ENCODE measurements at places on chromosomes 6 and 20.

DNA sequence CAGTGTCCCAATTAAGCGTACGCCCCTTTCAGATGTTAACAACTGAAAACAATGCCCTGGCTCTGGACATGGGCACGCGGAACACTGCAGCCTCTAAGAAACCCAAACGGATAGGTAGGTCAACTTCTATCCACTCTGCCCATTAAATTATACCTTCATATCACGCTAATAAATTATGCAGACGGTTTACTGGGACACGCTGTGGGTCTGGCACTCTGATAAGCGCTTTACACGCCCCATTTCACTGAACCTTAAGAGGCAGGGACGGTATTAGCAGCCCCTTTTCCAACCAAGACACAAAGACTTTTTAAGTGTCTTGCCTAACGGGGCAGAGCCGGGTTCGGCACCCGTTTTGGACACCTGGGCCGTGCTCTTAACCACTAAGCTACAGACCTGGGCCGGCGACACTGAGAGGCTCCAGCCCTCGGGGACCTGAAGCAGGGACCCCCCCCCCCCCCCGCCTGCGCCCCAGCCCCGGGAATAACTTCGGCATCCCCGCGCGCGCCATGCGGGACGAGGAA, 744 bp downstream of the STAU1 start:
- peak; percentile 43 for DNase-seq

GRCh38 chr6:16409531-16410441, 171.4 kb downstream of the GMPR start:
- DNase-seq = peak; percentile 28

DNA sequence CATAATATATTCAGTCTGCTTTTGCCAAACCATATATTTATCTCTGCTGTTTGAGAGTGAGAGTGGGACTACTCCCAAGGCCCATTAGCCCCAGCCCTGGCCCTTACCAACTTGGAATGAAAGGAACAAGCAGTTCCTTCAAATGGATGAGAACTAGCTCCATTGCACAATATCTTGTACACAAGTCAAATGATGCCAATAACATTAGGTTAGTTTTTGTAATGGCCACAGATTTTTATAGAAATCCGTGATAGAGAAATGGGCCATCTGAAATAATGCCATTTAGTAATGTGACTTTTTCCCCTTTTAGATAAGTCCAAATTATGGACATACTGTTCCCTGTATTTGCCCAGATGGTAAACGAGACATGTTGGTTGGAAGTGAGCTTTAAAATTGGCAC, 117.0 kb downstream of the MAP3K7 start:
- no peak for DNase-seq

- no peak for DNase-seq
These were observed 608.2 kb downstream of the PRKN start for GRCh38 chr6:162119341-162119740.

DNA sequence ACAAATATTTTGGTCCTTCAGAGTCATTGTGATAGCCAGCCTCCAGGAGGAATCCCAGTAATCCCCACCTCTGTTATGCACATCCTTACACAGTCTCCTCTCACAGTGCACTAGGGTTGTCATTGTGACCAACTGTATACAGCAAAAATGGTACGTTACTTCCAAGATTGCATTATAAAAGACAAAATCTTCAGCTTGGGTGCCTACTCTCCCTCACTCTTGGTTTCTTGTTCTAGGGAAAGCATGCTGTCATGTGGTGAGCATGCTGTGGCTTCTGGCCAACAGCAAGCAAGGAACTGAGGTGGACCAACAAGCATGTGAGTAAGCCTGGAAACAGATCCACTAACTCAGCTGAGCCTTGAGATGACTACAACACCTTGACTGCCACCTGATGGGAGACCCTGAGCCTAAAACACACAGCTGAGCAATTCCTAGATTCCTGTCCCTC, 130.1 kb upstream of the DST start:
- DNase-seq = no peak

DNA sequence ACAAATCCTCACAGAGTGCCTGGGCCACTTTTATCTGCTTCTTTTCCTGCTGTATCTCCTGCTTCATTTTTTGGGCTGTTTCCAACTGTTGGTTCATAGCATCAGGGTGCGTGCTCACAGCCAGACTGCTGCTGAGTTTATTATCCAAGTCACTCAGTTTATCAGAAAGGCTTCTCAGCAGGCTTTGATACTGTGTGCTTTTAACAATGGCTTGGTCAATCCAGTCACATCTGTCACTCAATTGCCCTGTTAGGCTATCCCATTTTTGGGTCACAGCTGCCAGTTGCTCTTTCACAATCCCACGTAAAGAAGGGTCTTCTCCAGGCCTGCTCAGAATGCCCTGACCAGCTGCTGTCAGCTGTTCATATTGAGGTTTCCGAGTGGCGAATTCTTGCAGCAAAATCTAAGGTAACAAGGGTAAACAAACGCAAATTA, 87.2 kb downstream of the DST start:
- DNase-seq = no peak

DNA sequence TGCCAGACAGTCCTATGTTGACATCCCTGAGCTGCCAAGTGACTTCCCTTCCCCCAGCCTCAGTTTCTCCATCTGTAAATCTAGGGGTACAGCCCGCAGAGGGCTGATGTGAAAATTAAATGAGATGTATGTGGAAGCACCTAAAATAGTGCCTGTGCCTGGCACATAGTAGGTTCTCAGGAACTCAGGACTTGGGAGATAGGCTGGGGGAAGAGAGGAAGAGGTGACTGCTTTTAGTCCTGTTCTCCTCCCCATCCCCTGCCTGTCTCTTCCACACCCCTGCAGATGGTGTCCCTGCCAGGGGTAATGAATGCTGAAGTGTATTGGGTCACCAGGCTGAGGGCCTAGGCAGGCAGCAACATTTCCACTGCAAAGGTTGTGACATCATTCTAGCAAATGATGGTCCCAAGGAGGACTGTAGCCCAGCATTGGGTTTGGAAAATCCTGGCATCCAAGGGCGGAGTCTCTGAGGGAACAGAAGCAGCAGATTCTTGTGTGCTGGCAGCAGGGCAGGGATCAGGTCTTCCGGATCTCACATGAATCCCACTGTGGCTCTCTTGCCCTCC, 1.8 kb downstream of the SNPH start:
- DNase-seq = no peak

DNA sequence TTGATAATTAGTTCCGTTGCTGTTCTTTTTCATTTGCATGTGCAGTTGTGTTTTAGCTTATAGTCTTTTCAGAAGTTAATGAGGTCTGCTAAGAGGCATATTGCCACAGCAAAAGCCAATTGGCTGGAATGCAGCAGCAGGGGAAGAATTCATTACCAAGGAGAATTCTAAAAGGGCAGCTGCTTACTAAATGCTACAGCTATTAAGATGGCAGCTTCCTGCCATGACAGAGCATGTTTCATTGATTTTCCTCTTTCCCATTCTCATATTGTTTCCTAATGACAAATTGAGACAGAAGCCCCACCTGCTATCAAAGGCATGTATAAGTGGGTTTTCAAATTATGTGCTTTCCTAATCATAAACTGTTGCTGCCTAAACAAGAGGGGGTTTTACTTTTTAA, 66.6 kb downstream of the CLVS2 start:
- no peak for DNase-seq

DNA sequence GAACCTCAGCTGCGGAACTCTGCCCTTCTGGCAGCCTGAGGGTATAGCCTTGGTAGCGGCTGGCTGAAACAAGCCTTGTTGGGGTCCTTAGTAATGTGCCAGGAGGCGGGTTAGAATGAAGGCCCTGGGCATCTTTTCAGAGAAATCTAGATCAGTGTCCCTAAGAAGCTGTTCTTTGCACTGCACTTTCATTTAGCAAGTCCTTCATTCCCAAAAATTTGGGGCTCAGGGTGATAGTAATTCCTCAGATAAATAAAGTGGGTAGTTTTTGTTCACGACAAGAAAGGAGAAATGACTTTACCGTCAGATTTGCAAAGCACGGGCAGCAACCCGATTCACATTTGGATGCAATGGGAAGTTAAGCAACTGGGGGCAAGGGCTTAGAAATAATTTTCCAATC, 3.2 kb downstream of the INSM1 start:
- no peak for DNase-seq

- no peak for DNase-seq
These were observed 164.5 kb downstream of the CD83 start for GRCh38 chr6:14281811-14282660.

DNA sequence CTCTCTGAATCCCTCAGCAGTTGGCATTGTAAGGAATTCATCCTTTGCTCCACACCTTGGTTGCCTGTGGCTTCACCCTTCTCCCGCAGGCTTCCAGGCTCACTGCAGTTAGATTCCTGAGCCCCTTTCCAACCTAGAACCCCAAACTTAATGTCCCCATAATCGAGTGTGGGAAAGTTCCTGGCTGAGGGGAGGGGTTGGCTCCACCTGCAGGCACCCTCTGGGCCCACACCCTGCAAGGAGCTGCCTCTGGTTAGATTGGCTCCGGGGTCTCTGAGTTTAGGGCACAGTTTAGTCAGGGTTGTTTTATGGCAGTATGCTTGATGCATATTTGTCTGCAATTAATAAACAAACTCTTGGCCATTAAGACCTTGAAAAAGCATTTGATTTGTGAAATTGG, 63.4 kb downstream of the MTHFD1L start:
- DNase-seq = no peak

GRCh38 chr6:43879722-43880121, 109.7 kb downstream of the VEGFA start:
- DNase-seq = no peak

DNA sequence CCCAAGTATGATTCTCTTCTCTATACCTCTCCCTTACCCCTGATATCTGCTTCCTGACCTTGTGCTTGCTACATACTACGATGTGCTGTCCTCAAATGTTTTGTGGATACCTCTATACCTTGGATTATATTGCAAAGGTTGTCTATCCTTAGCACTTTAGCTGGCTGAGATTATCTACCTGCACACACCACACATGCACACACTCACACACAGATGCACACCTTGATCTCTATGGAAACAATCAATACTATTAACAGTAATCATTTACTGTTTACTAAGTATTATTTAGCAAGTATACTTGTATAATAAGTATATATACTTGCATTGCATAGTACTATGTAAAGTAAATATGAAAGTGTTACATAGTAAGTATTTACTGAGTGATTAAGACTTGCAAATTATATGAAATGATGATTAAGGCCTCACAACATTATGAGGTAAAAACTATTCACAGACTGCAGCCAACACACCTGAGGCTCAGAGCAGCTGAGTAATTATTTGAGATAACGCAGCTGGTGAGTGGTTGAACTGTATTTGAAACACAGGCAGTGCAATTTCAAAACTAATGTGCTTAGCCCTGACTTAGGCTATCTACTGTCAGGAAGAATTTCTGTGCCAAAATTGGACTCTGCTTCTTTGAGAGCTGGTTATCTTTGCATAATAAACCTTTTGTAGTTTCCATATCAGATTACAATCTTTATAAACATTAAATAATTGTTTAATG, 699.9 kb downstream of the FRK start:
- no peak for DNase-seq

DNA sequence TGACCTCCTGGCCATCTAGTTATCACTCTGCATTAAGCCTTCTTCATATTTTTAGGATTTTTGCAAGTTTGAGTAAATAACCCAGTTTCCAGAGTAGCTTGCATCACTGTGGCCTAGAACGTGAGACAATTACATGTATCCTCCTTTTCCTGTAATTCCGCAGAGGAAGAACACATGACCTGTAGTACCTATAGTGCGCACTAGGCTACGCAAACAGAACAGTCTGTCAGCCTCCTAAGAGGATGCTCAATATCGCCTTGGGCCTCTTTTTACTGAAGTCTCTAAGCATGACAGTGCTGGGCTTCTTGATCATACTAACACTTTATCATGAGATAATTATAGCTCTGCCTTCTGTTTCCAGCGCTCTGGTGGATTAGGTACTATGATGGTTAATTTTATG, 20.2 kb upstream of the NR2E1 start:
- no peak for DNase-seq

DNA sequence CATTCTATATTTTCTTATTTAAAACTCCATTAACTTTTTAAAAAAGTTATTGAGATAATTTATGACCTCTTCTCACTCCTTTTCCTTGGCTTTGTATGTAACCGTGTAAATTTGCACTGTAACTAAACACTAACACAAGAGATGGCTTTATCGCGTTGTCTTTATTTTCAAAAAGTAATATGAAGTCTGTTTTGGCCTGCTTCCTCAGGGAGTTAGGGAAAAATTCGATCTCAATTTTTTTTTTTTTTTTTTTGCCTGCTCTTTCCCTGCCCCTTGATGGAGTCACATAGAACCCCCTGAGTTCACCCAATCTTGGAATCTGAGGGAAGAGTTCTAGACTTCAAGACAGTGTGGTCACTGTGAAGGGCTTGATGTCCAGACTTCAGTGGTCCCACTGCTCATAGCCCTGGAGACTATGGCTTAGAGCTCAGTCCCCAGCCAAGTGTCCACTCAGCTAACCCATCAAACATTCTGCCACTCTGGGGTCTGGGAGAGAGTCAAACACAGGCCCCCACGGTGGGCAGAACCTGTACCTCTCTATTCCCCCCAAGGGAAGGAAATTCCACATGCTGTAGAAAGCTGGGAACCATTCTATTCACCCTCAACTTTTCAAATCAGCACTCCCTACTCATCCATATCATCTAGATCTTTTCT, 15.7 kb upstream of the TBC1D22B start:
- no peak for DNase-seq

DNA sequence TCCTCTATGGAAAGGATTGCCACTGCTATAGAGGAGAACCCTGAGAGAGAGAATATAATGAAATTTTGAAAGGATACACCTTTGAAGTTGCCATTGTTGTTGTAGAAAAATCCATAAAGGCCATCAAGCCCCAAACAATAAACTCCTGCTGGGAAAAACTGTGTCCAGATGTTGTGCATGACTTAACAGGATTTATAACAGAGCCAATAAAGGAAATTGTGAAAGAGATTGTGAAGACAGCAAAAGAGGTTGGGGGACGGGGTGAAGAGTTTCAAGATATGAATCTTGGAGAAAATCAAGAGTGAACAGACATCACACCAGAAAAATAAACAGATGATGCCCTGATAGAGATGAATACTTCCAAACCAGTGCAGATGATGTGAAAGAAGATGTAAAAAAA, 396.4 kb downstream of the BCKDHB start:
- no peak for DNase-seq

- DNase-seq = peak; percentile 9
These were observed 1.7 kb downstream of the POPDC3 start for GRCh38 chr6:105178110-105178509.

Measured in GM13977 (cell line).